ENCODE measurements at places on chromosomes 3 and 15.

GRCh38 chr3:4741404-4742307 lies 237.6 kb upstream of the BHLHE40 start:
- no peak for DNase-seq

GRCh38 chr3:181709537-181710279 lies 2.0 kb upstream of the SOX2 start:
- DNase-seq, result peak; percentile 45

DNA sequence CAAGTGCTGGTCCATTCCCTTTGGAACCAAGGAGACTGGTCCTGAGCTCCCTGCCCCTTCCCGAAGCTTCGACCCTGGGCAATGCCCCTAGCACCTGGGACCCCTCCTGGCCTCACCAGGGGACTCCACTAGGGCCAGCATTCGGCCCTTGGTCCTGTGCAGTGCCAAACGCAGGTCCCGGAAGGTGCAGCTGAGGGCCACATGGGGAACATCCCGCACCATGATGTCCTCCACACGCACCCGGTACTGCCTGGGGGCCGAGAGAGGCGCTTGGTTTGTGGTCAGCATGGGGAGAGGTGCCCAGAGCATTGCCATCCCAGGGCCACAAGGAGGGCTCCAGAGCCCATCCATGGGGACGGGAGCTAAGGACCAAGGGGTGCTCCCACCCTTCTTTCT lies 7.9 kb downstream of the CLCN2 start:
- DNase-seq, result no peak

DNA sequence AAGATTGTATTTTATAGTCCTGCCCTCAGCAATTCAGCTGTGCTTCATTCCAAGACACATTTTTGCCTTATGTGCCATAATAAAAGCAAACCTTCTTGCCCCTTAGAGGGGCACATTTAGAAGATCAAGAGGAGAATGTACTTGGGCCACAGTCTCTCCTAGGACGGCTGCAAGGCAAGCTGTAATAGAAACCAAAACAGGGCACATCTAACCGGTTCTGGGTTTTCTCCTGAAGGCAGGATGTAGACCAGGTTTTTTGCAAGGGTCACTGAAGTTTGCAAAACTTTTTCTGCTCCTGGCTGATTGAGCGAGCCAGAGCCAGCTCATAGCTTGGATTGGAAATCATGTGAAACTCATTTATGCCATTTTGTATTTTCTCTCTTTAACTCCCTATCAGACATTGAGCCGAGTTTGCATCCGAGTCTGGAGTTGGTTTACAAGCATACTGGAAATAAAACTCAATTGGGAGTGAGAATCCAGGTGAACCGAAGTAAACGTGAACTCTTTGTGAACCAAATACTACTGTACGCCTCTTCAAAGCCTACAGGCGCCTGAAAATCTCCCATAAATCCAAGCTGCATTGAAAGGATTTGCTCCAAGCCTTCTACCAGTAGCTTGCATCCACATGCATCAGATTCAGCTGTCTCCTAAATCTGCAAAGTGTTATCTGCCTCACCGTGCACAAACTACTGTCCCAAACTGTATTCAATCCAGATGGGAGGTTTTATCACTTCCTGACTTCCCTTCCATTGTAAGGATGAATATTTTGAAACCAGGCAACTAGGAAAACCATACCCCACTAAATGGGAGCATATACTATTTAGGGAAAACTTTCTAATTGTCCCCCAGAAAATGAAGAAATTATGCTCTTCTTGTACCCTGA lies 60.9 kb upstream of the TSC22D2 start:
- DNase-seq, result no peak

DNA sequence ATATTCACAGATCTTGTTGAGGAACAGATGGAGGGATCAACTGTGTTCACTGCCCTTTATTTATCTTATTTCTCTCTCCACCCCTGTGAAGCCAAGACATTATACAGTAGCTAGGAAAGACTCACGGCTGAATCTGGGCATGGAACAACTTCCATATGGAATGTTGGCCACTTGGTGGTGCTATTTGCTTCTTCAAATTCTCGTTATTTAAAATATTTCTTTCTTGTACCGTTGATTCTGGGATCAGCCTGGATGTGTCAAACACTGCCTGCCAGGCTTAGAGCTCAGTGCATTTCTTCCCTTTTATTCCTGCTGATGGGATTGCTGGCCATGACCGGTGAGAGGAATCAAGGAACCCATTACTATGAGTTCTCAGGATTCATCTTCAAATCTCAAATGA lies 17.5 kb upstream of the GASK1A start:
- no peak for DNase-seq

DNA sequence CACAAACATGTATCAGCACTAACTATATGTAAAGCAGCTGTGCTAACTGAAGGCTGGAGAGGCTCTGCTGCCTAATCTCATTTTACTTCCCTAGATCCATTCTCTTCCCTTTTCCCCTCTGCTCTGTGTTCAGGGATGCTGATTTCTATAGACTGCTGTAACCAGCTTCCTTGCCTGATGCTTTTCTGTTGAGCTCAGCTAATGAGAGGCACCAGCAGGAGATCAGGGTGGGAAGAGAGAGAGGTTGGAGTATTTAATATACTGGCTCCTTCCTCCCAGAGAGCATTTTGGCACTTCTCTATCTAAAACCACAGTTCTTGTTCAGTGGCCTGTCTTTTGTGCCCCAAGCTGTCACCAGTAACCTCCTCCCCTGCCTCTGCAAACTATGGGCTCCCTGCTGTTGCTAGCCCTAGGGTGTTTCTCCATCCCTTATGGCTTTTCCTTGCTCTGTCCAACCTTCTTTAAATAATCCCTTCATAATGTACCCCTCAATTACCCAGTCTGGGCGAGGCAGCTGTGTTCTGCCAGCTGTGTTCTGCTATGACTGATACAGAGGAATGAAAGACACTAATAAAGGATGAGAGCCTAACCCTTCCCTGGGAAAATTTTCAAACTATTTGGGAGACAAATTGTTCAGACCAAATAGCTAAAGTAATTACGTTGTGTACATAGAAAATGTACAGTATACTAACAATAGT lies 69.5 kb downstream of the CADPS start:
- DNase-seq, result no peak

DNA sequence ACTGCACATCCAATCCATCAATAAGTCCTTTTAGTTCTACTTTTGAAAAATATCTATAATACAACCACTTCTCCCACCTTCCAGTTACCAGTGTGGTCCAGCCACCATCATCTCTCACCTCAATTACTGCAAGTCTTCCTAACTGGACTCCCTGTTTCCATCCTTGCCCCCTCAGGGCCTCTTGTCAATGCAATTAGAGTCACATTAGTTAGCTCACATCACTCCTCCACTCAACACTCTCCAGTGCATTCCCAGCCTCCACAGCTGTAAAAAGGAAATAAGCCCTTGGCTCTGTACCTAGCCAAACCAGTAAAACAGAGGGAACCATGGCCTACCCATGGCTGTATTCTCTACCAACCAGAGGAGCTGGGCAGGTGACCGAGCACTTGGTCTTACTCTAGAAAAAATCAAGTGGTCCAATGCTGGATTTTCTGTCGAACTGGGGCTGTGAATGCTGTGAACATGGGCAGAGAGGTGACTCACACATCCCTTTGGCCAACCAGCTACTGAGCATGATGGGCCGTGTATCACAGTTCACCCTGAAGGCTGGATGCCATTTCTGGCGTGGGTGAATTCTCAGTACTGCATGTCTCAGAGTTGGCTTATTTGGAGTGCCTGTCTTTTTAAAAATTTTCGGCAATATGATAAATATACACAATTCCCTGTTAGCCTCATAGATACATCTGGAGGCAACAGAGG lies 62.5 kb upstream of the C15orf61 start:
- DNase-seq, result no peak

DNA sequence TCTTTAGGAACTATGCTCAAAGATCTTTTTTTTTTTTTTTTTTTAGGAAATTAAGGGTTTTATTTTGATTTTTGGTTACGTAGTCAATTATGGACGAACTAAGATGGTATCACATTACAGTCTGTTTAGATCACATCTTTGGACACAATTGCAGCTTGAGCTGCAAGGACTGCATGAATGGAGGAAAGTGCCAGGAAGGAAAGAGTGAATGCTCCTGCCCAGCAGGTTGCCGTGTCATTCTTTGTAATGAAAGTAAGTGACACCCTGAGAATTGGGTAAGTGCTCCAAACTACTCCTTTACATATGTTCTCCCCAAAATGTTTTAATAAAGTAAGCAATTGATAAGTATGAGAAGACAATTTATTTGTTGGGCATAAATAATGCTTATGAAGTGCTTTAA lies 716.5 kb upstream of the GOLIM4 start:
- DNase-seq, result no peak

GRCh38 chr3:12831301-12831866 lies 10.0 kb downstream of the RPL32 start:
- no peak for DNase-seq

GRCh38 chr3:96478496-96478895 lies 335.9 kb upstream of the EPHA6 start:
- no peak for DNase-seq

DNA sequence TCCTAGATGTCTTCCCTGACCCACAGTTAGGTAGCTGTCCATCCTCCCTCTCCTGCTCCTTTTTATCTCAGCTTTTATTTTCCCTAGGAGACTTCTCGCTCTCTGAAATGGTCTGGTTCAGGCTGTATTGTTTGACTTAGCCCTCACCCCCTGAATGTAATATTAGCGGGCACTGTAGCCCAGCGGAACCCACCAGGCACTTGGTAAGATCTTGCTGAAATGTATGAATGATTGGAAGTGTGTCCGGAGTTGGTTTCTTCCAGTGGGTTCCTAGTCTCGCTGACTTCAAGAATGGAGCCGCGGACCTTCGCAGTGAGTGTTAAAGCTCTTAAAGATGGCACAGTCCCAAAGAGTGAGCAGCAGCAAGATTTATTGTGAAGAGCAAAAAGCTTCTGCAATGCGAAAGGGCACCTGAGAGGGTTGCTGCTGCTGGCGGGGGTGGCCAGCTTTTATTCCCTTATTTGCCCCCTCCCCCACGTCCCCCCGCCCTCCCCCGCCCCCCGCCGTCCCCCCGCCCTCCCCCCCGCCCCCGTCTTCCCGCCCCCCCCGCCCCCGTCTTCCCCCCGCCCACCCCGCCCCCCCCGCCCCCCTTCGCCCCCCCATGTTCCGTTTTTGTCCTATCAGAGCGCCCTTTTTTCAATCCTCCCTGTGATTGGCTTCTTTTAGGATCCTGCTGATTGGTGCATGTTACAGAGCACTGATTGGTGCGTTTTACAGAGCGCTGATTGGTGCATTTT lies 694 bp upstream of the EEFSEC start:
- DNase-seq, result no peak

GRCh38 chr15:77384086-77384485 lies 35.8 kb downstream of the PEAK1 start:
- no peak for DNase-seq

DNA sequence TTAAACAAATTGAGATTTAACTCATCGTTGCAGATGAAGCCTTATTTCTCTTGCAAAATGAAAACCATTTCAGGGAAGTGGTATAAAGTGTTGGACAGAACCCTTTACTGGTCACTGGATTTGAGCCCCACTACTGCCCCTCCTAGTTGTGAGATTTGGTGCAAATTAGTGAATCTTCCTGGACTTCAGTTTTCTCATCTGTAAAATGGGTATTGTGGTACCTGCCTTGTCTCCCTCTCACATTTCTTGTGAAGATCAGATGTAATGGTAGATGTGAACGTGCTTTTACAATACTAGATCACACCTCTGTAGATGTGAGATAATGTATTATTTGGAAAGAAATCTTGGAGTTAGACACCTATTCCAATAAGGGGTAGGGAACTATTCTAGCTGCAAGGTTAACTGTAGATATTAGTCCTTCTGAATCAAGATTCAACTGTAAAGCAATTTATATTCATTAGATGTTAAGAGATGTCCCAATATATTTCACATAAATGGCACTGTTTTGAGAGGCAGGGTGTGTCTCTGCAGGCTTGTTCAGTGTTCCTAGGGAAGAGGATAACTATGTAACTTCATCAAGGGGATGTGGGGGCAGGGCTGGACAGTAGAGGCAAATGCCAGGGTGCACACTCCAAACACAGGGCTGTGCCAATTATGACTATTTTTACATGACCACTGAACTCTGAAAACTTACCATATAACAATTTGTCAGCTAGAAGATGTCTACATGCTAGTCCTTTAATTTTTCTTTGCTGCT lies 112.4 kb upstream of the PFN2 start:
- DNase-seq, result no peak

GRCh38 chr3:60579734-60580133 lies 671.5 kb downstream of the FHIT start:
- DNase-seq, result no peak

DNA sequence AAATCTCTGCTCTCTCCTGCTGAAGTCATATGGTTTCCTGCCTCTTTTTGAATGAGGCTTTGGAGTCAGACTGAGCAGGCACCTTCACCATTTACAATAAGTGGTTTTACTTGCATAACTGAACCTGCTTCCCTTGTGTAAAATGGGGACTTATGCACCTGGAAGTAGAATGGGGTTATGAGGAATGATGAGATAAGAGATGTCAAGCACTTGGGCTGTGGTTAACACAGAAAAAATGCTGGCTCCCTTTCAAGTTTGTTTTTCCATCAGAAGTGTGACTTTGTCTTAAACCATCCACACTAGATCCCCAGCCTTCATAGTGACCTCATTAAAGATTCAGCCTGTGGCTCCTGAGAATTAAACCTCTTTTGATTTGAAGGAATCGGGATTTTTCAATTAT lies 5.2 kb downstream of the EXOSC7 start:
- no peak for DNase-seq

- no peak for DNase-seq
Observed at GRCh38 chr15:62994439-62994838, 48.1 kb upstream of the TPM1 start.

GRCh38 chr3:168024537-168024941 lies 71.2 kb downstream of the GOLIM4 start:
- no peak for DNase-seq

Data from activated naive CD4-positive, alpha-beta T cell treated with anti-CD3 and anti-CD28 coated beads, Interleukin-2, amount 50 U/mL, for 16 hours (primary cell).